ENCODE measurements at places on chromosomes 3 and 15. TPM values are rescaled to one million over a fixed set of nuclear protein-coding genes. Genes with fewer than 3 reads are reported as not detected.

Gene TPRG1
- 3.0 TPM for total RNA-seq

Gene ARF4
- 474 TPM for total RNA-seq

Gene IQCH
- 1.00 TPM for total RNA-seq

Gene ZNF385D
- 1.2 TPM for total RNA-seq

Gene KLHDC8B
- total RNA-seq: 35.1 TPM

Gene FETUB
- total RNA-seq: not detected

Gene CHL1
- total RNA-seq: not detected

Gene BFSP2
- total RNA-seq: not detected

Gene DAZL
- not detected for total RNA-seq

Gene TUSC7
- total RNA-seq: not detected

Gene GALNT15
- 0.28 TPM for total RNA-seq

Gene TMEM207
- not detected for total RNA-seq

Gene CCR8
- not detected for total RNA-seq

Gene CLDN16
- not detected for total RNA-seq

Gene PIGBOS1
- total RNA-seq: 9.6 TPM

Gene WDR93
- not detected for total RNA-seq

Gene LRTM1
- not detected for total RNA-seq

Gene SLC12A8
- total RNA-seq: 7.7 TPM

Gene MAP1A
- 95.3 TPM for total RNA-seq

Gene IMPG2
- 0.80 TPM for total RNA-seq

Gene UQCRC1
- total RNA-seq: 223 TPM

Gene CHRNA3
- total RNA-seq: not detected

Gene WWTR1
- 111 TPM for total RNA-seq

Gene LDHAL6B
- not detected for total RNA-seq

Gene ZCWPW2
- total RNA-seq: 1.8 TPM

Gene LMCD1
- 268 TPM for total RNA-seq

Gene REC114
- total RNA-seq: not detected

Gene AMOTL2
- total RNA-seq: 256 TPM

Gene EIF4E3
- total RNA-seq: 12.4 TPM

Gene NEDD4
- total RNA-seq: 28.4 TPM

Gene GLT8D1
- 124 TPM for total RNA-seq

Gene PTX3
- total RNA-seq: 40.2 TPM

Gene SRPRB
- 122 TPM for total RNA-seq

Gene WDR49
- total RNA-seq: not detected

Gene GMNC
- total RNA-seq: 0.29 TPM

Gene ZNF80
- not detected for total RNA-seq

Gene SEMA6D
- 4.9 TPM for total RNA-seq

Gene CP
- not detected for total RNA-seq

Gene TNK2
- 38.6 TPM for total RNA-seq

Gene DNAJC17
- total RNA-seq: 31.8 TPM

Gene GRK7
- not detected for total RNA-seq

Gene SACM1L
- 44.1 TPM for total RNA-seq

Gene WNT5A
- 11.6 TPM for total RNA-seq

Gene HDDC3
- total RNA-seq: 10.8 TPM

Gene SLC22A13
- total RNA-seq: 0.97 TPM

Gene PLA2G4D
- total RNA-seq: not detected

Gene CRABP1
- total RNA-seq: not detected
